Nucleus accumbens (tissue), 56 donors: ENCODE measurements at places on chromosomes 5 and 9.

- DNase-seq, result peak; percentile 22
Observed at GRCh38 chr5:5464036-5464715, 41.7 kb downstream of the ICE1 start.

DNA sequence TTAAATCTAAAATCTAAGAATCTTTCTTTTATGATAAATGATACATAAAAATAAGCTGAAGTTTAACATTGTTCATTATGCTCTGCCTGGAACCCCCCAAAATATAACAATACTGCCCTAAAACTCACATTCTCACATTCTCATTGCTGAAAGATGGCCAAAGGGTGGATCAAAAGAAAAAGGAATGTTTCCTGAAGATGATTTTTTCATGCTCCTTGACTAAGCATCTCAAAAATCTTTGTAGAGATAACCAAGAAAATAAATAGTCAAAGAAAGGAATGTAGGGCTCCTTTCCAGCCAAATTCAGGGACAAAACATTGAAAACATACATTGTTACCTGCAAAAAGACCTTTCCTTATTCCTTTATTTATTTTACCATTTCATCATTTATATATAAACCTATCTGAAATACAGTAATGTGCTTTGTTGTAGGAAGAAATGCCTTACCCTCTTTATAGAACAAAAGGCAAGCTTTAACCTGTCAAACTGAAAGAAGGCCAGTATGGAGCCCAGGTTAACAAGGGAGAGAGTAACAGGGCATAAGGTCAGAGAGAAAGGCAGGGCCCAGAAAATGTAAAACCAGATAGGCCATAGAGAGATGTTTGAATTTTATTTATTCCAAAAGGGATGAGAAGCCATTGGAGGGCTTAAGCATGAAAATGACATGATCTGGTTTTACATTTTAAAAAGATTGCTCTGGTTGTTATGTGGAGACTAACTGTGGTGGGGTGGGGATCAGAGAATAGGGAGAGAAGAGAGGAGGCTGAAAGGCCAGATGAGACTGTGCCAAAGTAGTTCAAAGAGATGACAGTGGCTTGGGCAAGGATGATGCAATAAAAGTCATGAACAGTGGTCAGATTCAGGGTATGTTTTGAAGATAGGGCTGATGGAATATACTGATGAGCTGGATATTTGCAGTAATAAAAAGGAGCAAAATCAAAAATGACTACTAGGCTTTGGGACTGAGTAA lies 37.3 kb upstream of the CDK5RAP2 start:
- no peak for DNase-seq

GRCh38 chr9:27653957-27654356 lies 80.7 kb upstream of the C9orf72 start:
- DNase-seq, result no peak

DNA sequence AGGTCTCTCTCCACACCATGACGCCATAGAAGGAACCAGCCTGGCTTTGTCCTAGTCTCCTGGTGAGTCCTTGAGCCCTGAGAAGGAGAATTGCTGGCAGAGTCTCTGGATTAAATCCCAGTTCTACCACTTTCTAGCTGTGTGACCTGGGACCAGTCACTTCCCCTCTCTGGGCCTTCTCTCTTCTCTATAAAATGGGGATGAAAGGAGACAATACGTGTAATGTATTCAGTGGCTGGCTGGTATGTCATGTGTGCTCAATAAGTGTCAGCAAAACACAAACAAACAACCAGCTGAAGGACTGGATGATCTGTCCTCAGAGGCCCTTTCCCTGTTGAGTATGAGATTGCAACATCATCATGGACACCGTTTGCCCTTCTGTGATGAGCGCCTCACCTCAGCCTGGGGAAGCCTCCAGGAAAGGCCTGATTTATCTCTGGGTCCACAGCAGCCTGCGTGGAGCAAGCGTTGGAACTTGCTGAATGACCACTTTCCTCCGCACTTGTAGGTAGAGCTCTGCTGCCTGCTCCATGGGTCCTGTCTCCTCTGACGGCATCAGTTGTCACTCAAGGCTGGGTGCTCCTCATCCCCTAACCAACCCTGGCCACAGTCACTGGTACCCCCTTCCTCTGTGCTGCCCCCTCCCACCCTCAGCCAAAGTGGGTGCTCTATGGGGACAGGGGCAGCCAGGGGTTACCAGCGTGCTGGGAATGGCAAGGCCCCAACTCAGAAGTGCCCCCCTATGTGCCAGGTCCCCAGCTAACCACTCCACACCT lies 3.6 kb upstream of the NR5A1 start:
- DNase-seq, result no peak

GRCh38 chr5:17180864-17181723 lies 36.3 kb upstream of the BASP1 start:
- DNase-seq, result no peak

DNA sequence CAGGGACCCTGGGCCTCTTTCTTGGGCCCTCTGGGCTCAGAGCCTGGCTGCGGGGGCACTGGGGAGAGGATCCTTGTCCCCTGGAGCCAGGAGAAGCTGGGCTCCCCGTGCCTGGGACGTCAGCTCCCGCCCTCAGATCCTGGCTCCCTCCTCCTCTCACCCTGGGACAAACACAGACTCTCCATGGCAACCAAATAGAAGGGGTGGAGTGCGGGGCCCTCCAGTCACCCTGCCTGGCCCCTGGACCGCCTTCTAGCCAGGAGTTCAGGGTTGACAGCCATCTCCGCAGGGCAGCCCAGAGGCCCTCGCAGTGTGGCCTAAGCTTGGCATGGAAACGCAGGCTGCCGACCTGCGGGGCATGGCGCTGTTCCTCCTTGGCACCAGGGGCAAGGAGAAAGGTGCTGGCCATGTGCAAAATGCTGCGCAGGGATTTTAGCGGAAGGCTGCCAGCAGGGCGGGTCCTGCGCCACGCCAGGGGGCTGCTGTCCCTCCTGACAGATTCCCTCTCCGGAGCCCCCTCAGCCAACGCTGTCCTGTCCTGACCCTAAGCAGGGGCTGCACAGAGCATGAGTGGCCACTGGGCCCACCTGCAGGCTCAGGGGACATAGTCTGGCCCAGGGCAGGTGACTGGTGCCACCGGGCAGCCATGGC lies 1.0 kb downstream of the ZDHHC11 start:
- DNase-seq, result no peak

DNA sequence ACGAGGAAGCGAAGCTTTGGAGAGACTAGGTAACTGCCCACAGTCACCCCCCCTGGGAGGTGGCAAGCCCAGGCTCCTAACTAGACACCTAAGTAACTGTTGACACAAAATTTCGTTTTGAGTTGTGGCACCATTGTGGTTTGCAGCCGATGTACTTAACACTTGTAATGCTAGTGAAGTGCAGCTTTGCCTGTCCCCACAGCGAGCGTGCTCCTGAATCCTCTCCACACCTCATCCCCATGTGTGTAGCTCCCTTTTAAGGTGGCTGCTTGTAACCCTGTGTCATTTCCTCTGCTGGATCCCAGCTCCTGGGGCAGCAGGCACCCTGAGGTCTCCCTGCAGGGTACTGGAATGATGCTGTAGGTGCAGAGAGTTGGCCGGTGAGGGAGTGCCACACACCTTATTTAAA lies 114.9 kb downstream of the TRIO start:
- DNase-seq, result no peak

DNA sequence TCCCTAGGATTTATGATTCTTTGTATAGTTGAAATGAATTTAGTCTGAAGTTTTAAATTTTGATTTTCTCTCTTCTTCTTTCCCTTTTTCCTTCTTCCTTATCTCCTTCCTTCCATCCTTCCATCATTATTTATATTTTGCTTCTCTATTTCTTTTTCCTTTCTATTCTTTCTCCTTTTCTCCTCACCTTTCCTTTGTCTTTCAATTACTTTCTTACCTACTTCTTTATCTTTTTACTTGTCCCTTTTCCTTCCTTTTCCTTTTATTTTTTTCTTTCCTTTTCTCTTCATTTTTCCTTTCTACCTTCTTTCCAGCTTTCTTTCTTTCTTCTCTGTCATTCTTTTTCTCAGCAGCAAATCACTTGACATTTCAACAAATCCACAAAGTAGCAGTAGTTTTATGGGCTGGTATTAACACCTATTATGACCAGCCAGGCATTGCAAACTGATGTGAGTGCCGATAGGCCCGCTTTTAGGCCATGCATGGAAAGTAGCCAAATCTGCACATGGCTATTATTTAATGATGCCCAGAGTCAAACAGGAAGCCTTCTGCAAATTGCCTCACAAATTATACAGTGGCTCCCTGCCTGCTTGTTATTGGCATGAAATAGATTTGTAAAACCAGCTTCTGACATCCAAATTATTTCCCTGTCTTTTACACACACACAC lies 37.1 kb upstream of the NR3C1 start:
- no peak for DNase-seq

DNA sequence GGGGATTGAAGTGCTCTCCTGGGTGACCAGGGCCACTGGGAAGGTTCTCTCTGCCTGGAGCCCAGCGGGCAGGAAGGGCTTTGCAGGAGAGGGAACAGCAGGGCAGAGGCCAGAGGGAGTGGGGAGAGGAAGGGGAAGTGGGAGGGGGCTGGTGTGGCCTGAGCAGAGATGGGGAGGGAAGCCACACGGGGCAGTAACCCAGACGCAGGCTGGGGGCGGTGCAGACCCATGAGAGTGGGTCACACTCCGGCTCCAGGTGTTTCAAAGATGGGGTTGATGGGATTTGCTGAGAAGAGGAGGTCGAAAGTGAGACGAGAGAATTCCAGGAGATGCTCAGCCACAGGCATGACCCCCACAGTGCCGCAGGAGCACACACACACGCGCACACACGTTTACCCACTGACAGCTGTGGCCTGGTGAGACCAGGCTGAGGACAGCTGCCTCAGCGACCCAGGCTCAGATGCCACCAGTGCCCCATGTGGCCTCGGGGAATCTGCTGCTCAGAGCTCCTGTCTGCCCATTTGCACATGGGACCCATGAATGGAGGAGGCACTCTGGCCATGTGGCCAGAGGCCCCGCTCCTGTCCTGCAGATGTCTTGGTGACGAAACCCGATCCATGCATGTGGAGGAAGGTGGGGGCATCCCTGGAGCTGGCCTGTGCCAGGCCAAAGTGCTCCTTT lies 32.7 kb upstream of the FCN2 start:
- DNase-seq, result no peak

- DNase-seq, result no peak
Observed at GRCh38 chr5:126233256-126233655, 190.0 kb upstream of the GRAMD2B start.

- peak; percentile 19 for DNase-seq
Observed at GRCh38 chr9:122095010-122095767, 2.1 kb upstream of the TTLL11 start.

DNA sequence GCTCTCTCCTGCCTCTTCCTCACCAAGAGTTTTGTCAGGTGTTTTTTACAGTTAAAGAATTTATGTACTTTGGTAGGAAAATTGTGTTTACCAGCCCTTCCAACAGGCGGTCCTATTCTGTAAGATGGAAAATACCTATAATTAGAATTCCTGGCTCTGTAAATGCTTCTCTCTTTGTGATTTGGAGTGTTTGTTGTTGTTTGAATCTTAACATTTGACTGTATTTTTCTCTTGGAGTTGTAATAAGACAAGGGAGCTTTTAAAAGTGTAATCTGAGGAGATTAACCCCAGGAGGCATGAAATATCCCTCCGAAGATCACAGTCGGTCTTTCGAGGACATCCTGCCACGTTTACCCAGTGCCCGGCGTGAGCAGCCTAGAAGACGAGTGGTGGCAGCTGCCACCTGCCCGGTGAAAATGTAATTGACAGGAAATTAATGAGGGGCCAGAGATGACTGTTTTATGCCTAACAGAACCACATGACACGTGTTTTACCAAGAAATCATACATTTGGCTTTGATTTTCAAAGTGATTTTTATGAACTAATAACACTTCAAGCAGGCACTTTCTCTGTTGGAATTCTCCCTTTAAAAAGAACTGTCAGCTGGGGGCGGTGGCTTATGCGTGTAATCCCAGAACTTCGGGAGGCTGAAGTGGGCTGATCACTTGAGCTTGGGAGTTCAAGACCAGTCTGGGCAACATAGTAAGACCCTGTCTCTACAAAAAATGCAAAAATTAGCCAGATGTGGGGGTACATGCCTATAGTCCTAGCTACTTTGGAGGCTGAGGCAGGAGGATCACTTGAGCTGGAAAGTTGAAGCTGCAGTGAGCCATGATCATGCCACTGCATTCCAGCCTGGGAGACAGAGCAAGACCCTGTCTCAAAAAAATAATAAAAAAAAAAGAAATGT lies 20.0 kb downstream of the ANKRD33B start:
- no peak for DNase-seq

- no peak for DNase-seq
Observed at GRCh38 chr9:16039218-16039987, 486.6 kb downstream of the CCDC171 start.

GRCh38 chr5:59543821-59544442 lies 349.6 kb downstream of the PDE4D start:
- DNase-seq, result no peak

- DNase-seq, result no peak
Observed at GRCh38 chr5:173457482-173457881, 129.3 kb upstream of the STC2 start.

DNA sequence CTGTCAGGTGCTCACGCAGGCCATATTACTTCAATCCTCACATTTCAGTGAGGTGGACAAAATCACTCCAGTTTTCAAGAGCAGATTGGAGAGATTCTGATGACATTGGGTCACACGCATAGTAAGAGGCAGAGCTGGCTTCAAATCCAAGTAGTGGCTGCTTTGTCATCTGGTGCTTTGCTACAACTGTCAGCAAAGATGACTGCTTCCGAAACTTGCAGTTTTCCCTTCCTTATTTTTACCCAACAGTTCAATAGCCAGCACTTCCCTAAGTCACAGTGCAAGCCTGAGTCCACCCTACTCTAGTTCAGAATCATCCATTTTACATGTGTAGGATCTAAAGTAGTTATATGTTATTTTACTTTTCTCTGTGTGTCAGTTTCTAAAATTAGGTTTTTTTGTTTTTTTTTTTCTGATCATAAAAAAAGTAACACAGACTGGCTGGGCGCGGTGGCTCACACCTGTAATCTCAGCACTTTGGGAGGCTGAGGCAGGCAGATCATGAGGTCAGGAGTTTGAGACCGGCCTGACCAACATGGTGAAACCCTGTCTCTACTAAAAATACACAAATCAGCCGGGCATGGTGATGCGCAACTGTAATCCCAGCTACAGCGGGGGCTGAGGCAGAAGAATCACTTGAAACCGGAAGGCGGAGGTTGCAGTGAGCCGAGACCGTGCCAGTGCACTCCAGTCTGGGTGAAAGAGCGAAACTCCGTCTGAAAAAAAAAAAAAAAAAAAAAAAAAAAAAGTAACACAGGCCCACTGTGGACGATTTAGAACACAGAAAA lies 49.6 kb downstream of the ANKDD1B start:
- no peak for DNase-seq

- DNase-seq, result no peak
Observed at GRCh38 chr5:53490747-53491146, 10.3 kb downstream of the FST start.

DNA sequence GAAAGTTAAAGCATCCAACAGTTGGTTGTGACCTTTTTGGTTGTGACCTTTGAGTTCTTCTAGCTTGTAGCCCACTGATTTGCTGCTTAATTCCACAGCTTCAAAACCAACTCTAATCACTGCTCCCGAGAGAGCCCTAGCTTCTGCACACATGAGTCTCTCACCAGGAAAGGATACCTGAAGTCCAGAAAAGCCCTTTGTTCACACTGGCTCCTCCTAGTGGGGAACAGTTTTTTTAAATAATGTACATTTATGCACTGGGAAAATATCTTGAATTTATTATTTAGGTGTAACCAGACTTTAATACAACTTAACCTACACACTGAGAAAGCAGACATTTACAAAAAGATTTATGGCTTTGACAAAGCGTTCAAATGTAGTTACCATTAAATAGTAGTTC lies 120.2 kb upstream of the CCDC152 start:
- no peak for DNase-seq
